ENCODE measurements at places on chromosomes 13 and 19.

DNA sequence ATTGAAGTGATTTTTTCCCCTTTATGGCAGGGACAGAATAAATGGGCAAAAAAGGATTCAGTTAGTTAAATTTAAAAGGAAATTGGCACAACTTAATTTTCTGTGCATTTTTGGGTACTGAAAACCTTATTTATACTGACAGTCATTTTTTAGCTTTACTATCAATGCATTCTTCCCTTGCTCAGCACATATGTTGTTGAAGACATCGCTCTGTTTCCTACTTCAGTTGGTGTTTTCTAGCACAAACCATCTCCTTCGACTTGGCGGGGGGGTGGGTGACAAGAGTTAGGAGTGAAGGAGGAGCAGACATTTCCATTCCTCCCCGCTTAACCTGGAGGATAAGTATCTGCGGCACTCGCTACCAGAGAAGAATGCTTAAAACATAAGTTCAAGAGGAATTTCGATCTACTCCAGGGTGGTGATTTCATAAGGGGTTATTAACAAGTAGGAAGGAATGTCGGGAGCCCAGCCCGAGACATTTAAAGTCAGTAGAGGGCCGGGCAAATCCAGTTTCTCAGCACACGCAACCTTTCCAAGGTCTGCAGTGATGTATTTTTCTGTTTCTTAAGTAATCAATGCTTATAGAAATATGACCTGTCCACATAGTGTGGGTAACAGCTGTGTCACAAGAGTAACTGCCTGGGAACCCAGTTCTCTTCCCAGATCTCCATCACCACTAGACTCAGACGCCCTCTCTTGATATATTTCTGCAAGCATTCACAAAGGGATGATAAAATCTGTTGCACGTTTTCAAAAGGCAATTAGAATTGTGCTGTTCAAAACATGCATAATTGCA, 525.8 kb downstream of the MYO16 start:
- DNase-seq: no peak

GRCh38 chr19:19217099-19217498, 5.3 kb downstream of the NCAN start:
- DNase-seq: no peak

GRCh38 chr13:20451397-20451796, 74.3 kb downstream of the CRYL1 start:
- DNase-seq: no peak

DNA sequence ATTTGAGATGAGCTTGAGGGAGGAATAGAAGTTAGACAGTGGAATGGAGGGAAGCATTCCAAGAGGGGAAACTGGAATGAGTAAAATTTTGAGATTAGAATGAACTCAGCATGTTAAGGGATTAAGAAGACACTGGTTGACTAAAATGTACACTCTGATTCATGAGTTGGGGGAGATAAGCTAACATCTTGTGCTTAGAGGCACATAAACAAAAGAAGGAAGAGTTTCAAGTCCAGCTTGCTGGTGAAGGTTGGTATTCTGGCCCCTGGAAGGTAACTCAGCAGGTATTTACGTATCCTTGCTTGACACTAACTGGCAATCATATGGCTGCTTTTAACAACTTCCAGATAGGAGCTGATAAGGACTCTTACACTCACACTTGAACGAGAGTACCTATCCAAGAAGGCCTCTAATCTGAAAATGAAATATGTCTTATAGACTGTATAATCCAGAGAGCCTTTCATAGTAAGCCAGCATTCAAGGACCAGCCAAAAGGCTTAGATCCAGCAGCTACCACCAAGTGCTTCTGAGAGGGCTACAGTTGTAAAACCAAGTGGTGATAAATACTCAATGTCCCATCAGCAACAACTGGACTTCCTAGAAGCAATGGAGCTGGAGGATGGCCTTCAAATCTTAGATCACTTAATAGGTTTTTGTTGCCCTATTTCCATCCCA, 149.7 kb upstream of the SERP2 start:
- no peak for DNase-seq

DNA sequence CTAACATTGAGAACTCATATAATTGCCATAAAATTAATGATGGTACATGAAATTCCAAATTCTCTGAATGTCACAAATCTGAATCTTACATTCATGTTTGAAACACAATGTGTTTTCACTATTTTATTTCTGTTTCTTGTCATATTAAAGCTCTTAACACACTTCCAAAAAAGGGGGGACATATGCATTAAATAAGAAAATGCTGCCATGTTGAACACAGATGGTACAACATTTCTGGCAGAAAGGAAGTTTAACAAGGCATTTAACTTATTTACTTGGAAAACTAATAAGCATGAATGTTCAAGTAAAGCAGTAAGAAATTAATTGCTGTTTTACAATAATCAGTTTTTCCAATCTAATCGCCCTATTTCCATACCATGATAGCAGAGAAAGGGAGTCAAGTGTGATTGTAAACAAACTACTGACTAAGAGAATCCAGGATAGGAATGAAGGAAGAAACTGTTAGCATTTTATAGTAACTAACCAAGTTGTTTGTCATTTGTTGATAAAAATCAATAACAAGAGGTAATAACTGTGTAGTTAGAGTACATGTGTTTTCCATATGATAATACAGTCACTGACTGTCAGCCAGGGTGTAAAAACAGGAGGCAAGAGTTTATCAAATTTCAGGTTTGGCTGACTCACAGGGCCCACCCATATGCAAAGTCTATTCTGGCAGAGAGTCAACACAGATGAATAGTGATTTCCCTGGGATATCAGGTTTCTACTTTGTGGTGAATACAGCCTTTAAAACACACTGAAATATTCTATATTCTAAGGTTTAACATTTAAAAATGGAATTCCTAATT, 5.7 kb upstream of the FOXO1 start:
- peak; percentile 52 for DNase-seq

- DNase-seq: peak; percentile 96
Measured at GRCh38 chr19:17135001-17135853, 59.6 kb downstream of the MYO9B start.

- DNase-seq: no peak
Measured at GRCh38 chr19:15398501-15399233, 19.1 kb upstream of the AKAP8 start.

- DNase-seq: no peak
Measured at GRCh38 chr19:21910318-21910717, 74.3 kb upstream of the ZNF43 start.

- DNase-seq: no peak
Measured at GRCh38 chr19:30898353-30899103, 450.7 kb downstream of the TSHZ3 start.

DNA sequence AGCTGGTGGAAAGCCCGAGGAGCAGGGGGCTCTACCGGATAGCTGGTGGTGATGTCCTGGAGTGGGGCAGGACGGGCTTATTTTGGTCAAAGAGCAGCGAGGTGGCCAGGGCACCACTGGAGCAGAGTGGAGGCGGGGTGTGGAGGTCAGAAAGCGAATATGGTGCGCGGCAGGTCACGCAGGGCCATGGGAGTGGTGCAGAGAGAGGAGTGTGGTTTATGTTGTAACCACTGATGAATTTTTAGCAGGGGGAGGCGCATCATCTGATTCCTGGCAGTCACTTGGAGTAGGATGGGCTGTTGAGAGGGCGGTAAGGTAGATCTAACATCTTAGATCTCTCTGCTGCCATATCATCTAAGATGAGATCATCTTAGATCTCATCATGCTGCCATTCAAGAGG, 1.4 kb upstream of the ZNF414 start:
- DNase-seq: no peak

DNA sequence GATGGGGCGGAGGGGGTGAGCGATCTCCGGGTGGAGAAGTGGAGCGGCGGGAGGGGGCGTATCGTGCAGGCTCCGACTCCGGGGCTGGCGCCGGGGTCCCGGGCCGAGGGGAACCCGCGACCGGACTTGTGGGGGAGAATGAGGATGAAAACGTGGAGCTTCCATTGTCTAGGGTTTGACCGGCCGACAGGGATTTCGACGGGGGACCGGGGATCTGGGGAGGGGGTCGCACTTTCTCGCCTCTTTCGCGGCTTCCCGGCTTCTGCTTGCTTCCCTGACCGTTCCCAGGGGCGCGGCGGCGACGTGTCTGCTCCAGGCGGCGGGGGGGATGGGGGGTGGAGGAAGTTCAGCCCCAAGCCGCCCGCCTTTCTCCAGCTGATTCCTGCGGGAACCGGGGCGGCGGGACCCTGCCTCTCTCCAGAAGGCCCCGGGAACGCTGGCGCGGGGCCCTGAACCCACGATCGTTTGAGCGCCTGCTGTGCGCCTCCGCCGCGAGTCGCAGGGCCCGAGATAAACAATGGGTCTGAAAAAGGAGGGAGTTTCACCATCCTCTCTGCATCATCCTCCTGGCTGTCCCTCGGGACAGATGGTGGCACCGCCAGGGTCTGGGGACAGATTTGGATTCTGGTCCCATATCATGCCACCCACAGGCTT, 790 bp downstream of the TPM4 start:
- DNase-seq: no peak

DNA sequence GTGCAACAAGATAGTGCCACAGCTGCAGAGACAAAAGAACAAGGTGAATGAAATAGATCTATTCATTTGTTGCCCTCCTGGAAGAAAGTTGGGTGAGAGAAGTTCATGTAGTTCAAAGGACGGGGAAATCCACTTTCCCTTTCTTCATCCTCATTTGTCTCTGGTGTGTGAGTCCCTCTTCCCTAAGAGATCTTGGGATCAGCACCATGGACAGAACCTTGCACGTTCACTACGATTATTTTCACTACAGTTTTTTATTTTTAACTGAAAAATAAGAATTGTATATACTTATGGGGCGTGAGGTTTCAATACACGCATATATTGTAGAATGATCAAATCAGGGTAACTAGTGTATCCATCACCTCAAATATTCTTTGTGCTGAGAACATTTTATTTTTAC, 29.2 kb downstream of the NLRP5 start:
- DNase-seq: peak; percentile 9

GRCh38 chr13:30645629-30646028, 27.9 kb downstream of the USPL1 start:
- DNase-seq: no peak

DNA sequence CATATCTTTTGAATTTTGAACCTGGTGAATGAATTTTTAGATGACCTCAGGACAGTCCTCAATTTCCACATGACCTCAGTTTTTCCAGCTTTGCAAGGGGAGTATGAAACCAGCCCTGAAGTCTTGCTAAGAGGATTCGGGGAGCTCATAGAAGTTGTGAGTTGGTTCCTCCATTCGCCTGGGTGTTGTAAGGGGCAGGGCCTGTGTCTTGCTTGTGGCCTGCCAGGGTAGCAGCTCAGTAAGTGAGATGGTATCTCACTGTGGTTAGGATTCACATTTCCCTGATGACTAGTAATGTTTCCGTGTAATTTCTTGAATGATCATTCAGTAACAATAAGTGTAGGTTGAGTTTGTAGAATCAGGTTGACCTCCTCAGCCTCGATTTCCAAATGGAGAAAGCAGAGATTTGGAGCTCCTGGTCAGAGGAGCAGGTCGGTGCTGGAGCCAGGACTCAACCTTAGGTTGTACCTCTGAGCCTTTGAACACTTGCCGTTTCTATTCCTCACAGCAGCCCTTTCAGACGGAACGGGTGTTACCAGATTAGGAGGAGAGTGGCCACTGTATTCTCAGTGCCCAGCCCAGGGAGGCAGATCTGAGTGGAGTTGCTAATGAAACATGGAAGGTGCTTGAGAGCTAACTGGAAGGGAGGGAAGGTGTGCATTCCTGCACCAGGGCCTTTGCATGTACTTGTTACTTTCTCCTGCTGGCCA, 14.6 kb downstream of the NACC1 start:
- DNase-seq: no peak

GRCh38 chr13:111661776-111662175, 341.3 kb downstream of the TEX29 start:
- DNase-seq: no peak

GRCh38 chr19:34852669-34853068, 74.0 kb upstream of the ZNF30 start:
- DNase-seq: no peak

DNA sequence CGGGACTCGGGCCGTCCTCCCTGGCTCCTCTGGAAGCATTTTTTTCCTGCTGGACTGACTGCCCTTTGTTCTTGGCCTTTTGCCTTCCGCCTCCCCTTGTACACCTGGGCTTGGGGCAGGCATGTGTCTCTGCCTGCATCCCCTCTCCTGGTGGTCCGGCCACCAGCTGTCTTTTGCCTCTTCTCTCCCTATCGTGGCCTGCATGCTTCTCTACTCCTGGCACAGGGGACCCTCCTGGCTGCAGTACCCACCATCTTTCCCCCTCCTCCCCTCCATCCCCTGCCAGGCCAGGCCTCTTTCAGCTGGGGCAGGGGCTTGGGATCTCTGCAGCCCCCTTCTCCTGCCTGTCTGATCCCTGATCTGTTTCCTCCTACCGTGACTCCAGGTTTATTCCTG, 12.1 kb downstream of the WTIP start:
- no peak for DNase-seq

- no peak for DNase-seq
Measured at GRCh38 chr13:90943946-90944345, 403.5 kb upstream of the MIR17HG start.

- DNase-seq: no peak
Measured at GRCh38 chr19:29587059-29587458, 19.0 kb upstream of the POP4 start.

DNA sequence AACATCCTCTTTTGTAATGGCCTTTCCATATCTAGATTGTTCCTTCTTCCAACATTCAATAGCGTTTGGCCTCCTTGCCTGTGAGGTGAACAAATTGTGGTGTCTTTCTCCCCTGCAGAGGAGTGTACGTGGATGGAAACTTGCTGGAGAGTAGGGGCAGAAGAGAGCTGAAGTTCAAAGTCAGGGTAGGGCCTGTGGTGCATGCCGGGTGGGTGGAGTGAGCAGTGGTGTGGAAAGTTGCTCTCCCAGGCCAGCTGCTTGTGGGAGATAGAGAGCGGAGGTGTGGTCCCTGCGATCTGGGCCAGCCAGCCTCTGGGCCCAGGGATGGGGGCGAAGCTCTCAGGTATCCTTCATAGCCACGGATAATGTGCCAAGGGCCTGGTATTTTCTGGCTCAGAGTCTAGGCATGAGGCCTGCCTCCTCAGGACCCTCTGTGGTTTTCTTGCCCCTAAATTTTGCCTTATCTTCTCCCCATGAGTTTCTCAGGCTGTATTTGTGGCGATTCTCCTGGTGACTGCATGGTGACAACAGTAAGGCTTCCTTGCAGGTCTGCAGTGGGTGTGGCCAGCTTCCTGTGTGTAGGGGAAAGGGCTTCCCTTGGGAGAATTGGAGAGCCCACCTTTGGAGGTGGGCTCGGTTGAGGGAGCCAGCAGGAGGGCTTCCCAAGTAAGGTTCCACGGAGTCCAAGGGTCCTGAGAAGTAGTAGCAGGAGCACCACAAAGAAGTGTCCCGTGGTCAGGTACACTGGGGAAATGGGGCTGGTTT, 6.7 kb downstream of the RGCC start:
- DNase-seq: no peak

- DNase-seq: no peak
Measured at GRCh38 chr13:53068585-53069520, 40.2 kb downstream of the OLFM4 start.
